Peyer's patch (tissue), 4 donors: ENCODE measurements at places on chromosomes 1 and 21.
A peak's percentile ranks its signal among the peaks of the same experiment; 100 is the strongest.

GRCh38 chr1:89904219-89904980 lies 83.6 kb downstream of the LRRC8D start:
- DNase-seq = no peak

GRCh38 chr1:95475686-95476457 lies 241.9 kb downstream of the RWDD3 start:
- no peak for DNase-seq

- no peak for DNase-seq
Observed at GRCh38 chr1:227298512-227299240, 19.6 kb downstream of the CDC42BPA start.

- DNase-seq = no peak
Observed at GRCh38 chr1:242243472-242243871, 244.6 kb upstream of the MAP1LC3C start.

DNA sequence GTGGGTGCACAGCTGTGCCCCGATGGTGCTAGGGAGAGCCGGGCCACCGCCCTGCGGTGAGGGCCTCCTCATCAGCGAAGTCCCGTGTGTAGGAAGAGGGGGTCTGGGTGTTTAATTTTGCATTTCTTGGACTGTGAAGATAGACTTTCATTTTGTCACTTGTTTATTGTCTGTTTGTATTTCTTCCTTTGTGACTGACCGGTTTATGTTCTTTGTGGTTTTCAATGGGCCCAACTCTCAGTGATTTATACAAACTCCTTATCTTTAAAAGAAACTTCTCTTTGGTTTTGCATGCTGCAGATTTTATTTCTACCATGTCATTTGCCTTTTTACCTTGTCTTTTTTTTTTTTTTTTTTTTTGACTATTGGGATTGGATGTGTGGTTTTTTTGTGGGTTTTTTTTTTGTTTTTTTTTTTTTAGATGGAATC lies 65.1 kb downstream of the COL18A1 start:
- DNase-seq = no peak

DNA sequence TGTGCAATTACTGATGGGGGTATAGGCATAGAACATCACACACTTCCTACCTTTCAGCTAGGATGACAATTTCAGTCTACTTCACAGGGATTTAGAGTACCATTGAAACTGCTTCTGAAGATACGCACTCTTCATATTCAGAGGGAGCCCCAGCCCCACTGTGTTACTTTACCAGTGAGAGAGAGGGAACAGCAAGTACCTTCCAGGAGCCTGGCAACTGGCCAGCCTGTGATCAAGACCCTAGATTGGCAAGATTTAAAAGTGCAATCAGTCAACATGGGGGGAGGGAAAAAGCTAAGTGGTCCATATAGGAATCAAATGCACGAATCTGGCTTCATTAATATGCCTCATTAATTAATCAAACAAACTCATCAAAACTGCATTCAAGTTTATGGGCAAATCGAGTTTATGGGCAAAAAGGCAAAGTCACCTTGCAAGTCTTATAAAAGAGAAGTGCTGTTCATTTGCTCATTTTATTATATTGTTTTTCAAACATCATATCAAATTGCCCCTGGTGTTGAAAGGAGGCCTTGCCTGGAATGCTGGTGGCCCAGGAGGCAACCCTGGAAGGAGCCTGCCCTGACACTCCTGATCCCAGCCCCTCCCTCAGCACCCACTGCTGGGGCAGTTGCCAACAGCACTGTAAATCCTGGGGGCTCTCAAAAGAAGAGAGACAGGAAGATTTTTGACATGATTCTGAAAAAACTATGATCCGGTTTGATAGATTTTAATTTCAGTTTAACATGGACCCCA lies 184.9 kb upstream of the DPT start:
- no peak for DNase-seq

DNA sequence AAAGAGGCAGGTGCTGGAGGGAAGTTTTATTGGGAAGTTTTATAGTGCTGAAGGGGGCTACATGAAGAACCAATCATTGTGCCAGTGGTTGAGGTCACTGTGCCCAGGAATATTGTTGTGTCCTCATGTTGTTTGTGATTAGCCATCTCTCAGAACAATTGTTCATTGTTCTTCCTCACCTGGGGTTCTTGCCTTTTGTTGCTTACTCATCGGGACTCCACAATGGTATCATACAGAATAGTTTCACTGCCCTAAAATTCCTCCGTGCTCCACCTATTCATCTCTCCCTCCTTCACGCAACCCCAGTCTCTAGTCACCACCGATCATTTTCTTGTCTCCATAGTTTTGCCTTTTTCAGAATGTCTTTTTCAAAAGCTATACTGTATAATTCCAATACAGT lies 38.9 kb upstream of the CDC14A start:
- no peak for DNase-seq

- no peak for DNase-seq
Observed at GRCh38 chr1:241465673-241466072, 53.9 kb downstream of the FH start.

DNA sequence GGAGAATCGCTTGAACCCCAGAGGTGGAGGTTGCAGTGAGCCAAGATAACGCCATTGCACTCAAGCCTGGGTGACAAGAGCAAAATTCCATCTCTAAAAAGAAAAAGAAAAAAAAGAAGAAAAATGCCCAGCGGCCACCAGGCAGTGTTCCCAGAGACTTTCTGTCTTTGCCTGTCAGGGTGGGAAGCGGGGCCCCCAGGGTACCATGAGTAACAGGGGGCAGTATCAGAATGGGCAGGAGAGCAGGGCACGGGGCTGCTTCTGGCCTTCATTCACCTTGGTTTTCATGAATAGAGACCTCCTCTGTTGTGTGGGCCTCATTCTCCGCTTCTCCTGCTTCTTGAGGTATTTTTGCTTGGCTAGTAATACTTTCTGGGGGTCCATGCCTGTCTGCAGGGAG lies 20.4 kb downstream of the SLC26A9 start:
- DNase-seq = no peak

GRCh38 chr1:11478571-11479374 lies at the start of gene DISP3:
Gene DISP3, plus strand, starts transcription at chr1:11479155. Its CDS starts 21,838 bp downstream, at chr1:11500993.
- DNase-seq = peak; percentile 67

DNA sequence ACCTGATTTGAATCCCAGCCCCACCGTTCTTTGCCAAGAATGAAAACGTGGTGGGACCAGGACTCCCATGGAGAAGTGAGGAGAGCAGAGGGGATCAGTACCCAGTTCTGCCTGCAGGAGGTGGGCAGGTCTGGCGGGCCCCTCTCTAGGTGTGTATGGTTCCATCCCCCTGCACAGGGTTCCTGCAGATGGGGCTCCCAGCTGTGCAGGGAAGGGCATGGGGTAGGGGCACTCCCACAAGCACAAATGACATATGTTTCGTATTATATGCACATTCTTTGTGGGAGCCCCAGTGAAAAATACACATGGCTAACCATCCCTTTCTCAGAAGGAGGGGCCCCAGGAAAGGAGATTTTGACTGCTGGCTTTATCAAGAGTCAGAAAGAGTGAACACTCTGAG lies 144.6 kb downstream of the PLPP3 start:
- DNase-seq = no peak

- peak; percentile 65 for DNase-seq
Observed at GRCh38 chr1:20358761-20359263, 68.1 kb downstream of the VWA5B1 start.

- no peak for DNase-seq
Observed at GRCh38 chr1:24966724-24967346, 36.8 kb upstream of the RUNX3 start.

- DNase-seq = no peak
Observed at GRCh38 chr1:222334026-222334680, 213.8 kb downstream of the HHIPL2 start.

DNA sequence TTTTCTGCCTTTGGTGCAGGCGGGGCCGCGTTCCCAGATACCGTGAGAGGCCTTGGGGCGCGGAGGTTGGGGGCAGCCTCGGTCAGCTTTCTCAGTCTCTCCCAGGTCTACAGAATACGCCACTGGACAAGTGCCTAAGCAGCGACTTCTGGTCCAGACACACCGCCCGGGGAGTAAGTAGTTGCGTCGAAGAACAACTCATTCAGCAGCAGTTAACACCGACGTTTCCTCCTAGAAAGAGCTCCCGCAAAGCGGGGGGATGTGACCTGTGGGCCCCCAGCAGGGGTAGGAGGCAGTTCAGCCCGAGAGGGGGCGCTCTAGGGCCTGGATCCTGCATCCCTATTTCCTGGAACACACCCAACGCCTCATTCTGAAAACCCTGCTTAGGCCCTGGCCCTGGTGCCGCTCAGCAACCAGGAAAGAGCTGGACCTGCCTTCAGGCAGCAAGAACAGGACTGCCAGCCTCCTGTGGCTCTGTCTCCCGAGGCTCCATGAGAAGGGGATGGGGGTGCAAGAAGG lies 6.5 kb upstream of the BARHL2 start:
- no peak for DNase-seq

GRCh38 chr1:99731384-99731783 lies 35.1 kb downstream of the FRRS1 start:
- no peak for DNase-seq

GRCh38 chr21:35575280-35575915 lies 484.9 kb downstream of the SETD4 start:
- DNase-seq = no peak

- DNase-seq = no peak
Observed at GRCh38 chr1:205191622-205192021, 19.9 kb downstream of the DSTYK start.

- DNase-seq = no peak
Observed at GRCh38 chr1:172612478-172612877, 46.4 kb upstream of the FASLG start.

GRCh38 chr21:26007951-26008498 lies 162.5 kb downstream of the APP start:
- DNase-seq = no peak

GRCh38 chr1:240503558-240503957 lies 108.4 kb downstream of the GREM2 start:
- no peak for DNase-seq

DNA sequence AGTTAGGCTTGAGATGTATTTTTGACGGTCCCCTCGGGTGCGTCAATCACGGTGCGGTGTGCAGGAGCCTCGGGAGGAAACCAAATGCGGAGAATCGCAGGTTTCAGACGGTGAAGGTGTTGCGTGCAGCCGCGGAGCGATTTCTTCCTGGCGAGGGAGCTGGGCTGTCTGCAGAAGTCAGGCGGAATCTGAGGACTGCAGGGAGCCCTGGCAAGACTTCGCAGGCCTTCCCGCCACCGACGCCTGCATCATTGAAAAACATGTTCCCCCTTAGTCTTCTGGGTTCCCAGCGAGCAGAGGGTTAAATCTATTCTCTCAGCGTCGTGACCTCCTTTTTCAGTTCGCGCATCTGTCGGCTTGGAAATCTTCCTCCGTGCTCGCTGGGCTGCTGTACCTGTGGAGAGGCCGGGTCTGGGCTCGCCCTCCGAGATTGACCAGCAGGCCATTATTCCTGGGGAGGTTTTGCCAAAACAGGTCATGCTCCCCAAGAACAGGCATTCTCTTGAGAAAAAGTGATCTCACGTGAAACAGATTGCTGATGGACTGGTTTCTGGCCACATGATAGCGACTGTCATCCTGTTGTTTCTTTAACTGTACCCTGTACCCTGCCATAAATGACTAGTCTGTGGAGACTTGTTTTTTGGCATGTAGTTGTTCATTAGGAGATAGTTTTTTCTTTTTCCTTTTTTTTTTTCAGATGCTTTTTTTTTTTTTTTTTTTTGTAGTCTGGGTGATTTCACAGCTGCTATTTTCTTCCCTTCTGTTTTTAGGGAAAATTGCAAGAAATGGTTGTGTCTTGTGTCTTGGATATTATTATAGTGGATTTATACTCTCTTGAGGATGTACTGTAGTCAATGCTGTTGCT lies 894 bp downstream of the EPB41 start:
- DNase-seq = peak; percentile 69

DNA sequence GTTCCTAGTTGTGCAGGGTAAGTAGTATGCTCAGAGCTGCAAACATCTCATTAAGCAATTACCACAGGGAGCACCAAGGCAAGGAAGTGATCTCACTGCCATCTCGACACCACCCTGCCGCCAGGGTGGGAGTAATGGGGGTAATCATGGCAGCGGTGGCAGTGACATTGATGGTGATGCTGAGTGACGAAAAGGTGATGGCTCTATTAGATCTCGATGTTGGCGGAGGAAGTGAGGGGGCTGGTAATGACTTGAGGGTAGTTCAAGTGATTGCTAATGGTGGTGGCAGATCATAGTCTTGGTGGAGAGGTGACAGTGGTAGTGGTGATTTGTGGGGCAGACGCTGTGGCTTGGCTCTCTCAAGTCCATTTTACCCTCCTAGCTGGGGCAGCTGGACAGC lies 25.4 kb upstream of the TENT5B start:
- no peak for DNase-seq

DNA sequence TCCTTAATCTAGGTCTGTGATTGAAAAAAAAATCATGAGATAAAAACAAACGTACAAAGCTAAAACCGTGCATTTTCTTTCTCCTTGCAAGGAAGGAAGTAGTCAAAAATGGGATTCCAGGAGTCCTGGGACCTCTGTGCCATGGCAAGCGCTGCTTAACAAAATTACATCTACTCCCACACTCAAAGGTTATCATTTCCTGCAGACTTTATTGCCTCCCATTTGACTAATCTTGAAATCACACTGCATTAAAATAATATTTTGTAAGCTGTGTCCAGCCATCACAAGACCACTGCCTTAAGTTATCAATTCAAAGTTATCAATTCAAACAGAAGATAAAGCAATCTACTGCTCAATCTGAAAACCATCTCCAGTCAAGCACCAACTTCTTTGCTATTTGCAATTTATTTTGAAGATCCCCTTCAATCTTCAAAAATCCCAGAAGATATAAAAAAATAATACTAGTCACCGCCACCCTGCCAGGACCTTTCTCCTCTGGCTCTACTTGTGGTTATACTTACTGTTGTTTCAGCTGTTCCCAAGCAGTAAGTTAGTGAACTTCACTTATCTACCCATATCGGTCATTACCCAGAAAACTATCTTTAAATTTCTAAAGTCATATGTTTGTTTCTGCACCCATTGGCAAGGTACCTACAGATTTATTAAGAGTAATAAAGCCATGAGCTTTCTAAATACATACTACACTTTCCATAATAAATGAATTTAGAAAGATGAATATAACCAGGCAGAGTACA lies 38.1 kb upstream of the RAP1GAP start:
- DNase-seq = no peak

- DNase-seq = peak; percentile 34
Observed at GRCh38 chr1:17348593-17349234, 23.3 kb upstream of the PADI6 start.

- no peak for DNase-seq
Observed at GRCh38 chr1:119186471-119186870, 46.0 kb upstream of the WARS2 start.

DNA sequence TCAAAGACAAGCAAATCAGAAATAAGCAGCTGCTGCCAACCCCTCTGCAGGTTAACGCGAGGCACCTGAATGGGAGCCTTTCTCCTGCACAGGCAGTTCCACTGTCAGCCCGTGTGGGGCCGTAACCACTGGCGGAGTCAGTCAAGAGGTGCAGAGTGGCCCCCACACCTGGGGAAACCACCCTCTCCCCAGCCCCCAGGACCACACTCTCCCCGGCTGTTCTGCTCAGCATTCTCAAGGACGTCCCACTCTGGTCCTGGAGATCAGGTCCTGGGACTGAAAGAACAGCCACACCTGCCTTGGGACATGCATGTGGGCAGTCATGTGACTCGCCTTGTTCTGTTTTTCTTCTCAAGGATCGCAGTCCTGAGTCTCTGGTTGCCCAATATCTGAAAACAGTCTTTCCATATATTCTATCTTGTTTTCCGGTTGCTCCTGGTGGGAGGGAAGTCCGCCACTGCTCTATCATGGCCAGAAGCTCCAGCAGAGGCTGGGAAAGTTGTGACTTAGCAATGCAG lies 252.5 kb downstream of the PTPRU start:
- no peak for DNase-seq
